ENCODE measurements at places on chromosomes 1 and 21.

GRCh38 chr1:235069577-235070563 is 58.8 kb downstream of the TOMM20 start:
- no peak for DNase-seq
- H3K4me3 ChIP-seq = no peak overlapping the region
- H3K36me3 ChIP-seq = peaks cover 2% of the 10 kb centered on the region
- peaks cover 33% of the 10 kb centered on the region for H3K4me1 ChIP-seq

DNA sequence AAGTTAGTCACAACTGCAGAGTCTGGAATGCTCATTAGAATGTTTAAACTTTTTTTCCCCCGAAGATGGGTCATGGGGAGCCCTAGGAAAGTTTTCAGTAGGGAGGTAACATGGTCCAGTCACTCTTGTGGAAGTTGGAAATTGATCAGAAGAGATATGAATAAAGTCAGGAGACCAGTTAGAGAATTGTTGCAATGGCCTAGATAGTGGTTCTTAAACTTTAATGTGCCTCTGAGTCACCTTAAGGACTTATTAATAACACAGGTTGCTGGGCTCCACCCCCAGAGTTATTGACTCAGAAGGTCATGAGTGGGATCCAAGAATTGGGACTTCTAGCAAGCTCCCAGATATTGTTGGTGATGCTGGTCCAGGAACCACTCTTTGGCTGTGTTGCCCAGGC is 3.2 kb upstream of the TFAP2E start:
- no peak for DNase-seq
- no peak overlapping the region for H3K4me3 ChIP-seq
- H3K4me1 ChIP-seq = no peaks in the 10 kb centered on the region
- H3K27me3 ChIP-seq = peaks cover 24% of the 10 kb centered on the region

DNA sequence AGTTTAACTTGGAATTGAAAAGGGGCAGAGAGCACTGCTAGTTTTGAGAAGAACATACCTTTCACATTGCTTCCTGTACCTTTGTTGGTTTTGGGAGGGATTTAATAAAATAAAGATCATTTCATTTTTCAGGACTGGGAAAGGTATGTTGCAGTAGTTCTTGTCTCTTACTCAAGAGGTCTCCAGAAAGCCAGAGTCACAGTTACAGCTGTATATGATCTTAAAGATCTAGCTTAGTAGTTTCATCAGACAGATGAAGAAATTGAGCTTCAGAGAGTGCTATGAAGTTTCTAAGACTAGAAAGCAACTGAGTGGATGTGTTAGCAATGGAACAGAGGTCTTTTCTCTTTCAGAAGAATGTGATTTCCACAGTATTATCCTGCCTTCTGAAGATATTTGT is 1.0 kb downstream of the OR10K2 start:
- H3K4me1 ChIP-seq = no peaks in the 10 kb centered on the region
- H3K36me3 ChIP-seq = no peaks in the 10 kb centered on the region
- no peak overlapping the region for H3K4me3 ChIP-seq
- DNase-seq = no peak
- H3K27me3 ChIP-seq = peaks cover 1% of the 10 kb centered on the region

GRCh38 chr1:109622895-109623294 is 3.3 kb downstream of the AMPD2 start:
- peak overlapping the region; percentile 56 for H3K27ac ChIP-seq
- no peaks in the 10 kb centered on the region for H3K27me3 ChIP-seq
- peak; percentile 68 for DNase-seq
- H3K4me1 ChIP-seq = peaks cover 52% of the 10 kb centered on the region
- H3K36me3 ChIP-seq = peaks cover 21% of the 10 kb centered on the region

DNA sequence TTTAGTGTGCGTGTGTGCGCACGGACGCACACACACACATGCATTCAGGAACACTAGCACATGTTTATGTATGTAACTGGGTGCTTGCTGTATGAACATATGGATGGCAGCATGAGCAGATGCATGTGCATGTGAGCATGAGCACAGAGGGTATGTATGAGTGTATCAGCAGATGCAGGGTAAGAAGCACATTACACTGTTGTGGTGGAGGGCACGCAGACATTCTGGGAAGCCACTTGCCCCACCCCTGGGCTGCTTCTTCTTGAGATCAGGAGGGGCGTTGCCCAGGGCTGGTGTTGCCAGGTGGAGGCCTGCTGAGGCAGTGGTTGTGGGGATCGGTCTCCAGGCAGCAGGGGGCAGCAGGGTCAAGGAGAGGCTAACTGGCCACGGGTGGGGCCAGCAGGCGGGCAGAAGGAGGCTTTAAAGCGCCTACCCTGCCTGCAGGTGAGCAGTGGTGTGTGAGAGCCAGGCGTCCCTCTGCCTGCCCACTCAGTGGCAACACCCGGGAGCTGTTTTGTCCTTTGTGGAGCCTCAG is 3.9 kb upstream of the P3R3URF start:
- H3K4me1 ChIP-seq = peaks cover 9% of the 10 kb centered on the region
- H3K27ac ChIP-seq = no peak overlapping the region

Measured in activated CD4-positive, alpha-beta T cell treated with anti-CD3 and anti-CD28 coated beads, Interleukin-2, amount 10 ng/mL, durations not matched to agents 24 days and 14 days (primary cell).